Cortex of kidney (tissue), 1 donor: ENCODE measurements at places on chromosomes 4 and X.

DNA sequence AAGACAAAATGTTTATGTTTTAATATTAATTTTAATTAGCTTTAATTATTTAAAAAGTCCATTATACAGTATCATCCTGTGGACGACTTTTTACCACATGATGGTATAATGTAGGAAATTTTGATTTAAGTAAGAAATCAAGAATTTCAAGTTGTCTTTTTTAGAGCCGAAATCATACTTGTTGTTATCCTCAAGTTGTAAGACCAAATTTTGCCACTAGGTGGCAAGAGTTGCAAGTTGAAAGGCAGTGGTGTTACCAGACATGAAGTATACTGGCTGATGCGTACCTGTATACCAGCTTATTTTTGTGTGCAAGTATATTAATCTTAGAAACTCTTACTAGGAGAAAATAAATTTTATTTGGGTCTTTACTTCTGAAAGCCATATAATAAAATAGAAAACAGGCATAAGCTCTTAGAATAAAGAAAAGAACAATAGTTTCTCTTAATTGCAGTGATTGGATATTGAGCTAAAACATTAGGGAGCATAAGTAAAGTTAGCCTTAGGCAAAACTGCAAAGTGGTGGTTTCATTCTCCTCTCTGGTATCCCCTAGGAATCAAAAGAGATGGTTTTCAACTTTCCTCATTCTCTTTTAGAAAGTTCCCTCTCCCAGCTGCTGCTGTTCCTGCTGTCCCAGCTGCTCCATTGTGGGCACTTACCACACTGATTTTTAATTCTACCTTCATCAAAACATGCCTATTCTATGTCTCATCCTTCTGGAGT, 118.0 kb upstream of the WDFY3 start:
- no peak for DNase-seq

DNA sequence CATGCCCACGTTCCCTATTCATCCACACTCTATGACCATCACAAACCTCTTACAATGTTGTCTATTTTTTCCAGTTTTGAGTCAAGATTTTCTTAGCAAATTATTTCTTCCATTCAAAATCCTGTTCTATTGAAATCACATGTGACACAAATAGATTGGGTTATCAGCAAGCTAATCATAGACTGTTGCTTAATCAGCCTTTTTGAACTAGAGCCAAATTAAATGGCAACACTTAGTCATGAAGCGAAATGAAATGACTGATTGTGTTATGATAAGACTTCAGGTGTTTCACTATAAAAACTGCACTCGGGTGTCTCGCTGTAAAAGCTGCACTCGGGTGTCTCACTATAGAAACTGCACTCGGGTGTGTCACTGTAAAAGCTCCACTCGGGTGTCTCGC, 890.0 kb upstream of the FRG1 start:
- DNase-seq = no peak

GRCh38 chrX:129493643-129494042, 29.6 kb downstream of the SMARCA1 start:
- no peak for DNase-seq

- DNase-seq = no peak
Measured at GRCh38 chr4:48167538-48168263, 33.7 kb upstream of the TXK start.

DNA sequence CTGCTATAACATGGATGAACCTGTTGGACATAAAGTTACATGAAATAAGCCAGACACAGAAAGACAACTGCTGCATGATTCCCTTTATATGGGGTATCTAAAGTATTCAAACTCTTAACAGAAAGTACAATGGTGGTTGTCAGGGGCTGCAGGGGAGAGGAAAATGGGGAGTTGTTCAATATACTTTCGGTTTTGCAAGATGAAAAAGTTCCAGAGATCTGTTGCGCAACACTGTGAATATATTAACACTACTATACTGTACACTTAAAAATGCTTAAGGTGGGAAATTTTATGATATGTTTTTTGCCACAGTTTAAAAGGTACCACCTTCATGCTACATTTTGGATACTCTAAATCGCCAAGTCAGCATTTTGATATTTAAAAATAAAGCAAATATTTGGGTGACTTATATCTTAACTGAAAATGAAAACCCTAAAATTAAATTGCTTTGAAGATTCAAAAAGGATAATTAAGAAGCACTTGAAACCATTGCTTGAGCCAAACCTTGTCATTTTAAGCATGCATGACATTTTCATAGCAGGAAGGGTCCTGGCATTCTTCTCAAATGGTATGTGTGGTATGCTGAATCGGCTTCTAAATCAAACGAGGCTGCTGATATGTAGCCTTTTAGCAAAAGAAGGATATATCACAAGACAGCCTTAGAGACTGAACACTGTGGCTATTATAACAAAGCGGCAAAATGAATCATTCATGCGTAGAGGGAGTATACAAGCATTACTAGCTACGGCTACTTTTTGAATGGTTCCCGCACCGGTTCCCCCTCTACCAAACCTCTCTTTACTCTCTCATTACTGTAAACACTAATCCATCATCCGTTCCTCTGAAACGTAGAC, 607.1 kb upstream of the DIPK2B start:
- DNase-seq = no peak

DNA sequence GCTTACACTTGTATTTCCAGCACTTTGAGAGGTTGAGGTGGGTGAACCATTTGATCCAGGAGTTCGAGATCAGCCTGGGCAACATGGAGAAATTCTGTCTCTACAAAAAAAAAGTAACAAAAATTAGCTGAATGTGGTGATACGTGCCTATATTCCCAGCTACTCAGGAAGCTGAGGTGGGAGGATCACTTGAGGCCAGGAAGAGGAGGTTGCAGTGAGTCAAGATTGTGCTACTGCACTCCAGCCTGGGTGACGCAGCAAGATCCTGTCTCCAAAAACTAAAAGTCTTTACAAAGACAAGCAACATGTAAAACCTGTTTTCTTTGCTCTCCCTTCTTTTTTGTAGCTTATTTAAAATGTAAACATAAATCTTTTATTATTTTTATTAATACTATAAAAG, 1156.1 kb downstream of the FAT4 start:
- DNase-seq = no peak

- no peak for DNase-seq
Measured at GRCh38 chr4:69601065-69601464, 38.4 kb downstream of the UGT2A2 start.

GRCh38 chr4:116664198-116664597, 421.2 kb downstream of the TRAM1L1 start:
- no peak for DNase-seq

DNA sequence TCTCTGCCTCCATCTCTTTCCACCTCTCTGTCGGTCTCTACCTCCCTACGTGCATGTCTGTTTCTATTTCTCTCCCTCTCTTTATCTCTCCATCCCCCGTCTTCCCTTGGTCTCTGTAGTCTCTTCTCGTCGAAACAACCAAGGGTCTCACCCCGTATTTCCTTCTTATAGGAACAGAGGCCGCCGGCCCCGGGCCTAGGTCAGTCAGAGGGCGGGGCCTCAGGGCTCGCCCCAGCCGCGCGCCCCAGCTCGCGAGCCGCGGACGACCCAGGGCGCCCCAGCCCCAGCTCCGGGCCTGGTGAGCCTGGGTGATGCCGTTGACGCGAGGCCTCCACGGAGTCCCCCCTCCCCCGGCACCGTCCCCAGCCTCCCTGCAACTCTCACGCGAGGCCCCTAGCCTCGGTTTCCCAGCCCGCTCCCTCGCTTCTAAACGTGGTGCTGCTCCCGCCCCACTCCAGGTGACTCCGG, 6.6 kb downstream of the TIMM17B start:
- no peak for DNase-seq

DNA sequence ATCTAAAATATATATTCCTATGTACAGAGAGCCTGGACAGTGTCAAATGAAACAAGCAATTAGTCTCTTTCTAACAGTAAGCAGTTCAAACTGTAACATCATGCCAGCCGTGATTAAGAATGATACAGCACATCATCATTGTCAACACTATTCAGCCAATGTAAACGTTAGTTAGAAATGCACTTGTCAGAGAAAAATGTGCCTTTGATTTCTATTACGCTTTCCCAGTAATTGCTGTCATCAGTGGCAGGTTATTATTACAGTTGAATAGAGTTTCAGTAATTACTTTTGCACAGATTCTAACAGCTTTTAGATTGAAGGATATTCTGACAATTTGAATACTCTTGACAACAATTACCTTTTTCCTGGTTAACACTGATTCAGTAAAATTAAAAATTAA, 1007.1 kb downstream of the SH3BGRL start:
- no peak for DNase-seq

DNA sequence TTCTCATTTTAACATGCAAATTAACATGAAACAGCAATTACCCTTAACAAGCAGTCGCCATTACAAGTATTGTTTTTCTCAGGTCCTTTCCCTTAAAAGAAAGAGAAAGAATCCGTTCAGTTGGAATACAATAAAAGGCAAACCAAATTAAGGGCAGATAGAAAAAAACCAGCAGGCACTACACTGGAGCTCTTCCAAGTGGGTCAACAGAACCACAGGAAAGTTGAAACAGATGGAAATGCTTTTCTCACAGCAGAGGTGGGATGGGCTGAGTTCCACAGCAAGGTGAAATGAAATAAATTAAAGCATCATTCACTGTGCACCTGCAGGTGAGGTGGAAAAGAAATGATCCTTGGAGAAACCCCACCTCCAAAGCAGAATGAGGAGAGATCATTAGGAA, 102.6 kb downstream of the APBB2 start:
- DNase-seq = no peak

- no peak for DNase-seq
Measured at GRCh38 chr4:108313546-108314339, 145.0 kb upstream of the LEF1 start.

- no peak for DNase-seq
Measured at GRCh38 chr4:83074086-83074704, 39.2 kb downstream of the COPS4 start.

GRCh38 chrX:114583646-114584374, at the start of gene HTR2C:
Gene HTR2C (plus strand): TSS chrX:114584086. CDS start chrX:114726937, 142,851 bp downstream.
- no peak for DNase-seq

DNA sequence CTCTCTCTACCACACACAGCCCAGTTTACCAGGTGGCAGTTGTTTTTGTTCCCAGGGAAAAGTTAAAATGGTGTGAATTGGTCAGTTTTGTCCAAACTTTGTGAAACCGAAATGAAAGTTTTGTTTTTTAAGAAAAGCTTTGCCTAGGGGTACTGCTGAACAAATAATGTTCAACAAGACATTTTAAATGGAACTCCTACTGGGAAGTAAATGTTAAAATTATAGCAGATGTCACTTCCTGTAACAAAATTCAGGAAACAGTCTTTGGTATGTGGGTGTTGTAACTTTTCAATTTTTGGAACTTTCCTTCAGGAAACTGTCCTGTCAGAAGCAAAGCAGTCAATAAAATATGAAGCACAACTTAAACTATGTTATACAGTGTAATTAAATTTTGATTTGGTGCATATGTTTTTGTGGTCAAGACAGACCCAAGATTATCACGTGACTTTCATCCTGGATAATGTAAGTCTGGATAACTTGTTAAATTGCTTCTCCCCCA, 79.5 kb downstream of the AFF1 start:
- DNase-seq = no peak

GRCh38 chrX:17433965-17434364, 59.0 kb downstream of the NHS start:
- DNase-seq = no peak

GRCh38 chrX:75156531-75156945, 455 bp upstream of the ABCB7 start:
- DNase-seq = no peak

DNA sequence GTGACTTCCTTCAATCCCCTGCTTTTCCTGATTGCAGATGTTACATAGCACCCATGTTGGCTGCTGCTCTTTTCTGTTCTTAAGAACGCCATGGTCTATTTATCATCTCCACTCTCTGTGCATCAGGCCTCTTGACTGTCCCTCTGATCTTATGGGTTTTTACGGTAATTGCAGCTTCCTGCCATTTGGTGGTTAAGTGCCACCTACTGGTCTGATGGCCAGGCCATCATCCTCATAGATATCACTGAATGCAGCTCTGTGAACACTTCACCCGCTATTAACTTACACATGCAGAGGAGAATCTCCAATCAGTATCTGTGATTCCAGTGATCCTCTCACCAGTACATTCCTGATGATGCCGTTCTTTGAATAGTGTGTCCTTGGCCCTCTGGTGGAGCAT, 382.4 kb downstream of the TRAM1L1 start:
- no peak for DNase-seq

DNA sequence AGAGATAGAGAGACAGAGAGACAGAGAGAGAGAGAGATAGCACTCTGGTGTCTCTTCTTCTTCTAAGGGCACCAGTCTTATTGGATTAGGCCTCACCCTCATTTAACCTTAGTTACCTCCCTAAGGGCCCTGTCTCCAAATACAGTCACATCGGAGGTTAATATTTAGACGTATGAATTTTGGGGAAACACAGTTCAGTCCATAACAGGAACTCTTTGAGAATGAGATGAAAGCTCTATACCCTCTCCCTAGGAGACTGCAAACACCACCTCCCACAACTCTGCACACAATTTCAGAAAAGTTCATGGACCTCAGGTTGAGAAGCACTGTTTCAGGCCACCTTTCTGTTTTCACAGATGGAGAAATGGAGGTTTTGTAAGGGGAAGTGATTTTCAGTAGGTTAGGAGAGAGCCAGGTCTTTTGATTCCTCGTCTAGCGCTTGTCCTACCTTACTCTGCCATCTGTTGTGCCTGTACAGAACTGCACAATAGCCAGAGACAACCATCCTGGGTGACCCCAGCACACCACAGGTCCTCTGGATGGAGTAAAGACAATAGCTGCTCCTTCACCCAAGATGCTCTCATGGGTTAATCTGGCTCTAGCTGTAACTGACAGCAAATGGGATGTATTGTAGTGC, 16.9 kb upstream of the LOC101059915 start:
- no peak for DNase-seq

DNA sequence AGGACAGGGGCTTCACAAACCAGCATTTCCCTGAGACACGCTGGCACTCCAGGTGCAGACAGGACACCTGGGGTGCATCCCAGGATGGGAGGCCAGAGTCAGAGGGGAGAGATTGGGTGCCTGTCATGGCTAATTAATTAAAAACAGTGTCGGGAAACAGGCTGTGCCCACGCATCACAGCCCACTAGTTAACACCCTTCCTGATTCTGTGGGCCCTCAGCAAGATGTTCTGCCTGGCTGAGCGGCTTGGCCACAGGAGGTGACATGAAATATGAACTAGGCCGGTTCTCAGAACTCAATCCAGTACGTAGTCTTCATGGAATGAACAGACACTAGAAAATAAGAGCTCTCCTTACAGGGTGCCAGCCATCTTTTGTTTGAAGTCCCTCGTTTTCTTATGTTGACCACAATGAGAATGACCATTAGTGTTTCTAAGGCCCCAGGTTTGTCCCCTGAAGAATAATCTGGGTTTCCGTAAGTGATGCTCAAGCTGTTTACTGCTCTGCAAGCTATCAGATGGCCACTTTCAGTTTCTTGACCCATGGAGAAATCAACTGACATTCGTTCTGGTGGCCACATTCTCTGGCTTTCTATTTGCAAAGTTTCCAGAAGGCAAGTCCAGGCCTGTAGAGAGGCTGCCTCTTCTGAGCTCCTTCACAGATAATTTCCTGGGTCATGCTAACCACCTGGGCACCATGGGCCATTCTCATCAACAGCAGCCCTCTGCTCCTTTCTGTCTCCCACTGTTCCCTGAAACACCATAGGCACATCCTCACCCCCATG, 72.3 kb downstream of the SLC34A2 start:
- no peak for DNase-seq
